Fibroblast of skin of left quadriceps (primary cell): ENCODE measurements at places on chromosomes 11 and 22.
A peak's percentile ranks its signal among the peaks of the same experiment; 100 is the strongest.

GRCh38 chr22:38952281-38952993 is 5.0 kb upstream of the APOBEC3A start:
- DNase-seq = no peak

GRCh38 chr11:110061296-110061695 is 31.9 kb upstream of the ZC3H12C start:
- DNase-seq = no peak

DNA sequence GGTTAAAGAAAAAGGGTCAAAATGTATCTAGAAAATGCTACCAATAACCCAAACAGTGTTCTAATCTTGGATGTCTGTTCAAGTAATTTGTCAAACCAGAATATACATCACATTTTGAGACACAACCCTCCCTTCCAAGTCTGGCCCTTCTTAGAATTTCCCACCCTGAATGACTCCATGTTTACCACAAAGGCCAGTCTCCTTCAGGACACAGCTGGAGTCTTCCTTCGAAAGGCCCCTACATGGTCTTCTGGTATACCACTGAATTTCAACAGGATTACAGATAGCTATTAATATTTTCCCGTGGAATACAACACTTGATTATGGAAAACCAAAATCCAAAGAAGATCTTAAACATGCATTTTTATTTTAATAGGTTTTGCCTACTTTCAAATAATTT is 10.2 kb downstream of the CCDC34 start:
- DNase-seq = no peak

DNA sequence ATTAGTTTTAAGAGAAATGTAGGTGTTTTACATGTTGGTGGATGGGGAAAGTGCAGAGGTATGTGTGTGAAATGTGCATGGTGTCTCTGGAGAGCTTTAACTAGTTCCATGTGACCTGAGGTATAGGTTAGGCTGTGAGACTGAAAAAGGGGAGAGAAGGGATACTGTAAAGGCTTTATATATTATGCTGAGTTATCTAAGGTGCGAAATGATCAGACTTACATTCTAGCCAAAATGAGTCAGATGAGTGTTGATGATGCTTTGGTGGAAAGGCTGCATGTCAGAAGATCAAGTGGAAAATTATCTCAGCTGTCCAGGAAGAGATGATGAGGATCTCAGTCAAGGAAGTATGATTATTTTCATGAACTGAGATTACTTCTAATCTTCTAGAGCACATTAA is 15.8 kb downstream of the ACAT1 start:
- no peak for DNase-seq

GRCh38 chr22:24834845-24835570 is 29.0 kb downstream of the SGSM1 start:
- no peak for DNase-seq

- DNase-seq = peak; percentile 70
These were observed 41.5 kb upstream of the CARD18 start for GRCh38 chr11:105181100-105181499.

DNA sequence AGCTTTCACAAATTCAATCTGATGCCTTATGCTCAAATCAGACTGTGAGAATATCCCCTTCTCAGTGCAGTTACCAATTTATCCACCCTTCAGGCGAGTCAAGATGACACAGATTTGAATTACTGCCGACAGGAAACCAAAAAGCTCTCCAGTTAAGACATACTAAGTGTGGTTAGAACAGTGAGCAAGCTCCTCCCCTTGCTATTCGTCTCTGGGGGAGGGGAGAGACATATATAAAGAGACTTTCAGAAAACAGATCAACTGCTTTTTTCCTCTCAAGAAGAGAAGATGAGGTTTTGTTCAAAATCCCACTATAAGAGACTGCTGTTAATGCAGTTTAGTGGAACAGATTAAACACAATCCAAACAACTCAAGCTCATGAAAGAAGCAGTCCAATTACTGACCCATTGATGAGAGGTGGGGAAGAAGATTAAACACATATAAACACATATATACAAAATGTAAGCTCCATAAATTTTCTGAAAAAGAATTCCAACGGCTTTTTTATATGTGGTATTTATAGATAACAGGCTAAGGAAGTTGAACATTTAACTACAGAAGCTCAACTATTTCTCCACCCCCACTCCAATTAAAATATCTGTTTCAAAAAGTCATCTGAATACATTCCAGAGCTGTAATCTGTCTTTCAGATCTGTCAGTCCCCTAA is 102.7 kb downstream of the MRTFA start:
- peak; percentile 74 for DNase-seq

GRCh38 chr11:45745065-45745811 is 59.7 kb upstream of the SLC35C1 start:
- DNase-seq = no peak

GRCh38 chr11:19713196-19714021 is 772 bp downstream of the NAV2 start:
- no peak for DNase-seq

DNA sequence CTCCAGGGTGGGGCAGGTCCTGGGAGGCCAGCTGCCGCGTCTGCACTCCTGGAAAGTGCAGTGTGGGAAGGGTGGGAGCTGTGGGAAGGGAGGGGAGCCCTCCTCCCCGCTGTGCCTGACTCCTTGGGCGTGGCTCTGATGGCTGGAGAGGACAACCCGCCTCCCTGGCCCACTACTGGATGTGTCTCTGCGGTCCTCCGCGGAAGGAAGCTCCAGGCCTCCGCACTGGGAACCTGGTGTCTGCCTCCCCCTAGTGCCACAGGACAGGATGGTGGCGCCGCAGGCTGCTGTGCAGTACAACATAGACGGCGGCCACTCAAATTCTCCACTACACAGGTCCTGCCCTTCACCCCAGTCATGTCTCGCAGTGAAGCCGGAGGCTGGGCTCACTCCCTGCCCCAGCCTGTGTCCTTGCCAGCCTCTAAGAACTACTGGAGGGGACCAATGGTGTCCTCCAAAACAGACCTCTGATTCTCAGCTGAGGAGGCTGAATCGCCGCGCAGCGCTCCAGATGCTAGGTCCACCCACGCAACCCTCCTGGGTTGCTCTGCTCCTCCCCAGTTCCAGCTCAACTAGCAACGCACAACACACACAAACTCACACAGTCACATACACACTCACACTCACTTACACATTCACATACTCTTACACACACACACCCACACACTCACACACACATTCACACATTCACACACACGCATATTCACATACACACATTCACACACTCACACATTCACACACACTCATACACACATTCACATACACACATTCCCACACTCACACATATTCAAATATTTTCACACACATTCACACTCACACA is 12.4 kb upstream of the DSCAML1 start:
- DNase-seq = no peak

- no peak for DNase-seq
These were observed 4220.0 kb upstream of the OR11H1 start for GRCh38 chr22:11307998-11308397.

DNA sequence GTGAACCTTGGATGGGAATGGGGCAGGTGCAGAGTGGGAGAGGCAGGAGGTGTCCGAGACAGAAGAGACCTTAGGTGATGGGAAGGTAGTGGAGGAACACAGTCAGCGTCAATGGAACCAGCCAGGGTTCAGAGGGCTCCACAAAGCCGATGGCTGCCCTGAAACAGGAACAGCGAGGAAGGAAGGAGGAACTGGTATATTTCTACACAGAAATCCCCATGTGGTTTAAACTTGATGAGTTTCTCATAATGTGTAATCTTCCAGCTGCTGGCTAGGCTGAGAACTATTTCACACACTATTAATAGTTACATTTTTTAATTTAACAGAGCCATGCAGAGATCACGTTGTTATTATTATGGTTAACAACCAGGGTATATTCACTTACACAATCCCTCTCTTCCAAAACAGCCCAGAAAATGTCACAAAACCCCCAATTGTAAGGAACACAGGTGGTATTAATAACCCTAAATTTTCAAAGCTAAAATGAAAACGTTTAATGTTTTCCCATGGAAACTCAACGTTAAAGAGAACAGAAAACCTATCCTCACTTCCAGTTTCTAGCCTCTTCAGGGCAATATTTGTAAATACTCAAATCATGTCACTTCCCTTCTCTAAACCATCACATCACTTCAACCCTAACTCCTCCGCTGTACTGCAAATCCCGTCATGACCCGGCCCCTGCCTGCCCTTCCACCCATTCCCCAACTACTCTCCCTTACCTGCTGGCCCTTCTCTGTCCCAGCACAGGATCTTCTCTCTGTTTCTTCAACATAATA is 74.5 kb upstream of the ARFGAP3 start:
- peak; percentile 60 for DNase-seq
